C1 segment of cervical spinal cord (tissue), 14 donors: ENCODE measurements at places on chromosomes 11 and 22.

DNA sequence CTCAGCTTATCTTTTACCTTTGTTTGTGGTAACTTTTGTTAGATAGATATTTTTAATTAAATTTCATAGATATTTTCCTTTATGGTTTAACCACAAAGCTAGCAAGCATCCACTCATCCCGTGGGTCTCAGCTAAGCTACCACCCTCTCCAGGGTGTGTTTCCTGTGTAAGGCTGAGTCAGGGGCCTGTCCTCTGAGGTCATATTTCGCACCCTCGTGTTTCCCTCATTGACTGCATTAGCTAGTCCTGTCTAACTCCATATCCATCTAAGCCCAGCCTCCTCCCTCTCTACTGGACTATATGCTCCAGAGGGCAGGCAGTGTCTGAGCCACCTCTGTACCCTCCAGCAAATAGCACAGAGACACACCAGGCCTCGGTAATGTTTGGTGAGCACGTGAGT is 16.7 kb downstream of the XRRA1 start:
- no peak for DNase-seq

DNA sequence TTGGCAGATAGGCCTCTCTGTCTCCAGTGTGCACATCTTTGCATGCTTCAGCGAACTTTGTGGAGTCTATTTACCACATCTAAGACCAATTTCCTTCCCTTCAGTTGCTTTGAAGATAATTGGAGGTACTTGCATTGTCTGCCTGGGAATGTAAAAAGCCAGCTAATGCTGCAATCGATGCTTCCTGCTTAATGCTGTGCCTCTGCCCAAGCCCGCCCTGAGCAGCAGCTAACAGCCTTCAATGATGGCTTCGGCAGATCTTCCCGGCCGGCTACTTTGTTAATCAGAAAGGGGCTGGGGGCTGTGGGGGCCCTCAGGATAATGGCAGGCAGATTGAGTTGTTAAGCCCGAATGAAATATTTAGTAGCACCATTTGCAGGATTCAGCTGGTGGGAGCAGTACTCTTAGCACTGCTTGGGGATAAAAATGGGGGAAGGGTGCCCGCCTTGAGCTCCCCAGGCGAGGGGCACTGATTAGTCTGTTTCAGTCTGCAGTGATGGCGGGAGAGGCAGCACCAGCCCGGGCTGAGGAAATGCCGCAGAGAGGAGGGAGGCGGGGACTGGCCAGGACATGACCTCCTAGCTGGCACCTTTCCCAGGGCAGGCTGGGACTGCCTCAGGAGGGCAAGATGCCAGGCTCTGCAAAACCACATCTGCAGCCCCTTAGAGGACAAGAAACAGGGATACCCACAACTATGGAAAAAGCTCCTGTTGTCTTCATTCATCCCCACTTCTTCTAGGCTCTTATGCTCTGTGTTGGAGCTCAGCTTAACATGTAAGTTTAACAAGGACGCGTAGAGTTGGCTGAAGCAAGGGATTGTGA is 460.0 kb downstream of the BUD13 start:
- DNase-seq, result peak; percentile 89

DNA sequence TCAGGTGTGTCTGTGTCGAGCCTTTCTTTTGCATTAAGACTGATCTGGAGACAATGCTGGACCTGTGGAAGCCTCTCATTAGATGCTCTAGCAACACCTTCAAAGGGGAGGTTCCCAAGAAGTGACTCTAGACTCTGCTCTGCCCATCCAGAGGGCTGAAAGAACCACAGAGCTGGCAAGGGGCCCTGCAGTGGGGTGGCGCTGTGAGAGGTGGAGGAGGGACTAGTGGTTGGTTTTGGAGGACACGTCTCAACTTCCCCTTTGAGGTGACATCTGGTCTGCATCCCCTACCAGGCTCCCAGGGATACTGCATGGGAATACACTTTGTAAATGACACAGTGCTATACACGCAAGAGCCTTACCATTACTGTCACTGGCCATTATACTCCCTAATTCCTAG is 34.2 kb upstream of the SYT13 start:
- DNase-seq, result no peak

- no peak for DNase-seq
These were observed 48.7 kb upstream of the ARFGAP3 start for GRCh38 chr22:42905702-42906183.

- DNase-seq, result peak; percentile 73
These were observed at the start of gene PPP6R2 for GRCh38 chr22:50342651-50343540. PPP6R2 (plus strand) TSS chr22:50343327; CDS start chr22:50393909, 50,582 bp downstream.

DNA sequence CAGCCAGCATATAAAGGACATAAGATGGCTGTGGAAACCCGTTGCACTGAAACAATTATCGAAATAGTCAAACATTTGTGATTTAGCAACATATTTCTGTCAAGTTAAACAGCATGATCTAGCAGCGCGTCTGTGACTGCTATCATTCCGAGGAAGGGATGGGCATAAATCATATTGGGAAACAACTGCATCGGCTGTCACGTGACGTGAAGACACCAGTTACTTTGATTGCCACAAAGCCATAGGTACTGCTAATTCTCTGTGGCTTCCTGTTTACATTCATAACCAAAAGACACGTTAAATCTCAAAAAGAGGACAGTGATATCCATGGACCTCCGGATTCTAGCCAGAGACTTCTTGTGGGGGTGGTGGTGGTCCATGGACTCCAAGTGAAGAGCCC is 87.8 kb downstream of the CACNA1I start:
- DNase-seq, result no peak

DNA sequence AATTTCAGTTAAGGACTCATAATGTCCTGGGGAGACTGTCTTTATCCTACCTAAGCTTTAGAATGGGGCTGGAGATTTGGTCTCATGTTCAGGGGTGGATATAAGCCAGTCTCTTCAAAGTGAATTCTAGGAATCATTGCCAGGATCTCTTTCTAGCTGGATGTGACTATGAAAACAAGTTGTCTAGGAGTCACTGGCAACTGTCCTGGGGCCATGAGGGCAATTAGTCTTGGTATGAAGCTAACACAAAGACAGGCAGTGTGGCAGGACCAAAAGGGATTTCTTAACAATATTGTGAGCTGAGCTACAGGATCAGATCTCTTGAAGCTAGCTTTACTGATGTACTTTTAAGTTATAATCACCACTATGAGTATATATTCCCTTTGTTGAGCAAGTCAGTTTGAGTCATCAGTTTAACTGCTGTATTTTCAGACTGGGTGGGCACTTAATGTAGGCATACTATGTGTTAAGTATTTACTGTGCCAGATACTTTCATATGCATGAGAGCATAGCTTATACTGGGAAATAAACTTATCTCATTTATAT is 390.0 kb upstream of the CCDC90B start:
- no peak for DNase-seq

DNA sequence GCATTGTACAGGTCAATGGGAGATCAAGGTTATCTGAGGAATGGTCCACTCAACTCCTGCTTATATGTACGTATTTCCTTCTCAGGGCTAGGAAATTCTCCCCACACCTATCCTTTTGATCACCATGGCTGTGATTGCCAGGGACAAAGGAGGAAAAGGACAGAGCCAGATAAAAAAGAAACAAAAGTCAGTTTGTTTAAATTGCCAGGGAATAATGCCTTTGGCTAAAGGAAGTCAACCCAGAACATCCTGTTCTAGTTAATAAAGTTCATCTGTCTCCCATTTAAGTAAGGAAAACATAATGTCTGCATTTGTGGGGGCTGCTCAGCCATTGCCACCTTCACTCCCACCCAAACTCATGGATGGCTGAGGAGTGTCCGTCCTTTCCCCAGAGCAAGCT is 124.7 kb downstream of the ME3 start:
- no peak for DNase-seq

DNA sequence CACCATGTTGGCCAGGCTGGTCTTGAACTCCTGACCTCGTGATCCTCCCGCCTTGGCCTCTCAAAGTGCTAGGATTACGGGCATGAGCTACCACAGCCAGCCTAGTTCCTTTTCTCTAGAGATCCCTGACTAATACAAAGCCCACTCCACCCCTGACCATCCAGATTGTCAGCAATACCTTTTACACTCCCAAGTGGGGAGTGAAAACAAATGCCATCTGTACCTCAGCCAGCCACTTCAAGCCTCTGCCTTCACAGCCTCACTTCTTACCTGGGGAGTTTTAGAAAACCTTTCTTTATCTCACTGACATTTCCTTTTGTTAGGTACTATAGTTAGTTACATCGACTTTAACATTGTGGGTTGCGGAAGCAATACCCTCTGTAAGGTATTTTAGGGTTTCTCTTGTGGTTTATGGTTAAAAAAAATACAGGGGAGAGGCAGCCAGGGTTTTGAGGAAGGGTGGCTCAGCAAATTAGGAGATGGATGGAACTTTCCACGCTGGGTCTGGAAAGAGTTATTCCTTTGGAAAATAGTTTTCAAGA is 8.9 kb downstream of the TOM1 start:
- DNase-seq, result no peak

GRCh38 chr22:43820651-43821305 is 8.7 kb upstream of the EFCAB6 start:
- DNase-seq, result no peak

- DNase-seq, result no peak
These were observed 1.9 kb downstream of the ANKRD54 start for GRCh38 chr22:37842015-37842793.

DNA sequence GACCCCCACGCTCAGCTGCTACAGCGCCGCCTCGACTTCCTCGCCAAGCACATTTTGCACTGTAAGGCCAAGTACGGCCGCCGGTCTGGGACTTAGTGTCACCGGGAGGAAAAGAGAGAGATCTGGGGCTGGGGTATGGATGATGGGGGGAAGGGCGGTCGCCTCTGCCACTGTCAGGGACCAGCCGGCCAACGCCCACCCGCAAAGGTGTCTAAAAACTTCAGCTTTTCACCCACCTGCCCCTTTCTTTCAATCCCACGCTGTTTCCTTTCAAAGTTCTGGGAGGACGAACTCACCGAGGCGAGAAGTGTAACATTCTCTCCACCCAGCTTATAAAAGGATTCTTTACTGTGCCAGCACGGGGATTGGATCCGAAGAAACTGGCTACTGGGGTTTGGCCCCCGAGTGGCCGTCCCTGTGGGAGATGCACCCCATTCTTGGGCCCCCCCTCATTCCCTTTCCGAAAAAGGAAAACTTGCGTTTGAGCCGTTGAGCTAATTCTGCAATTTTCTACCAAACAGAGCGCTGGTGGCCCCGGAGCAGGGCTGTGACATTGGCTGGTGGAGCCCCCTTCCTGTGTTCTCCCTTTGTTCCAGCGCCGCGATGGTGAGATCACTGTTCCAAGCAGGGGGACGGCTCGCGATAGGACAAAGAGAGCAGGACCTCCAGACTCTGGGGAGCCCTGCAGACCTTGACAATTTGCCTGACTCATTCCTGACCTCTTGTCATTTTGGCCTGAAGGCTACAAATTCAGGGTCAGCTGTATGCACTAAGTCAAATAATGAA is 1.8 kb downstream of the FJX1 start:
- DNase-seq, result peak; percentile 26

- no peak for DNase-seq
These were observed 3.8 kb upstream of the PPFIBP2 start for GRCh38 chr11:7509966-7510365.

DNA sequence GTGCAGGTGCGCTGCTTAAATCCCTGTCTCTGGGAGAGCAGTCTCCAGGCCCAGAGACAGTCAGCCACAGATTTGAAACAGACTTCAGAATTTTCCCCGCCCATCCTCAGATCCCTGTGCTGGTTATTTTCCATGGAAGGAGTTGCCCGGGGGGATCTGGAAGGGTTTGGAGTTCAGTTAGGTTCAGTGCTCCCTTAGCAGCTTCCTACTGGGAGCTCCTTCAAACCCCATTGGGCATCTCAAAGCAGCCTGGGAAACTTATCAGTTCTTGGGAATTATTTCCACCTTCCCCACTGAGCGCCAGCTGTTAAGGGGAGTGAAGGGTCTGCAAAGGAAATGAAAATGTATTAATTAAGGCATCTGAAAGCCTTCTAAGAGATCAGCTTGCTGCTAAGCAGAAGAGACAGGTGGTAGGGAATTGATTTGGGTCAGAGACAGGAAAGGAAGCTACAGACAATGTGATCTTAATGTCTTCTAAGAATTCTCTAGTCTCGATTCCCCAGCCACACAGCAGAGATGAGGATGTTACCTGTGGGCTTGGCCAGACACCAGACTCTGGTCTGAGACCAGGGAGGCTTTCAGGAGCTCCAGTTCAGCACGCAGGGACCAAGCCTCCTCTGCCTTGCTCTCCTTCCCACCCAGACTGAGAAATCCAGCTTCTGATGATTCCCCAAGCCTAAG is 106.2 kb upstream of the TBCEL start:
- no peak for DNase-seq

DNA sequence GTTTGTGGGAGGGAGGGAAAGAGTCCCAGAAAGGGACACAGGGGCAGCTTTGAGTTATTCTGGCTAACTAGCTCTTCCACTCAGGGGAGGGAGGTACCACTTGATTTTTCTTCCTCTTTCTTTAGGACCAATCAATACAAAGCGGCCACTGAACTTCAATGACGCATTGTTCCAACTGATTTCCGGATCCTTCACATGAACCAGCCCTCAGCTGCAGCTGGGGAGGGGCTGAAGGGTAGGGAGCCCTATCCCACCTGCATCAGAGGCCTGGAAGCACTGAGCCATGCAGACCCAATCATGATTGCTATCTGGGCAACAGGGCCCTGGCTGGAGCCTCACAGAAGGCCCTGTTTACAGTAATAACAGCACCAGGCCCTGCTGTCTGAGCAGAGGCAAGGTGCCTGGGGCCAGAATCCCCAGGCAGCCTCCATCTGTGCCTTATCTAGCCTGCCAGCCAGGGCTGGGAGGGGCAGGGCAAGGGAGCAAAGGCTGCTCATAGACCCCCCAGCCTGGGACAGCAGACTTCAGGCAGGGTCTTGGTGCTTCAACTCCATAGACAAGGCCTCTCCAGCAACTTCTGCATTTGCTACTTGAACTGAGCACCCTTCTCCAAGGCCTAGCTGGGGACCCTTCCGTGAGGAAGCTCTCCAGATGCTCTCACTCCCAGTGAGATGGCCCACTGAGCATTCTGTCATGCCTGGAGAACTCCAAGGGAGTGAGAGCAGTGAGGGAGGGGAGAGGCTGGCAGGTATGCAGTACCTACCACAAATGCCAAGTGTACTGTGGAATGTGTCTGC is 22.5 kb downstream of the CLPB start:
- DNase-seq, result peak; percentile 55

DNA sequence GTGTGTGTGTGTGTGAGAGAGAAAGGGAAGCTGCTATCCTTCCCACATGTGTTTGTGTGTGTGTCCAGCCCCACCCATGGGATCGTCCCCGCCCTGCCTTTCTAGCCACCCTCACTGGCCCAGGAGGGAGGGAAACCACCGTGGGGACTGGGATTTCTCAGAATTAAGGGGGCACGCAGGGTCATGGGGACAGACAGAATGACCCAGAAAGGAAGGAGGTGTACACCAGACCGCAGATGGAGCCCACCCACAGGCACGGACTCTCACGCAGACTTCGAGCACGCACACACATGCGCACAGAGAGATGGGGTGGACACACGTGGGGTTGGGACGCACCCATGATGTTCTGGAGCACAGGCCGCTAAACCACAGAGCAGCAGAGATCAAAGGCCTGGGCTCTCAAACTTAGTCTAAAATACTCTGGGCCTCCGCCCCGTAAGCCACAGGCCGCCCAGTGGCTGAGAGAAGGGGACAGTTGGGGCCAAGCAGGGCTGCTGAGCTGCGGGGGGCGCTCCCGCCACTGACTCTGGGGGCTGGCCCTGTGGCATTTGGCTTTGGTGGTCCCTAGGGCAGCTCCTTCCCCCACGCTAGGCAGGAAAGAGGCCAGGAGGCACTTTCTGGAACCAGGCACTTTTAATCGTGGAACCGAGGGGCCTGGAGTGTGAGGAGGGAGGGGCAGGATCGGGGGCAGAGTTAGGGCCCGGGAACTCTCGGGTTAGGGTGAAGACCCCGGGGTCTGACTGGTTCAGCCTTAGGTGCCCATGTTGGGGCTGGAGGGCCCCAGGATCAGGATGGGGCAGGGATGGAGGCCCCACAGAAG is 1.5 kb downstream of the IFITM5 start:
- DNase-seq, result no peak
